NCI-H1417 (cell line): ENCODE measurements at places on chromosomes 2 and 18.

GRCh38 chr18:75248426-75249174 lies 38.0 kb downstream of the TSHZ1 start:
- DNase-seq = peak; percentile 28

DNA sequence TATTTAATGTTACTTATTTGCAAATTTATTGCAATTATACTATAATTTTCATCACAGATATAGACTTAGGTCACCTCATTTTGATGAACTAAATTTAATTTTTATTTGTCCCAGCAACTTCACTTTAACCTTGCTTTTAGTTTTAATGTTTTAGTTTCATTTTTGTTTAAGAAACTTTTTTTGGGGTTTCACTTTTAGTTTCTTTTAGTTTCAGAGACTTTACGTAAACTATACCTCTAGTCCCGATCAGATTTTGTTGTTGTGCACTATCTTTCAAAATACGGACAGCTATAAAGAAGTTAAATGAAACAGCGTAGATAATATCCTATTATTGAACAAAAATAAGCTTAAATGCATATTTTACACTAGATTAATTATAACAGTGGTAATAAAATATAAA lies 460.5 kb downstream of the ERBB4 start:
- no peak for DNase-seq

DNA sequence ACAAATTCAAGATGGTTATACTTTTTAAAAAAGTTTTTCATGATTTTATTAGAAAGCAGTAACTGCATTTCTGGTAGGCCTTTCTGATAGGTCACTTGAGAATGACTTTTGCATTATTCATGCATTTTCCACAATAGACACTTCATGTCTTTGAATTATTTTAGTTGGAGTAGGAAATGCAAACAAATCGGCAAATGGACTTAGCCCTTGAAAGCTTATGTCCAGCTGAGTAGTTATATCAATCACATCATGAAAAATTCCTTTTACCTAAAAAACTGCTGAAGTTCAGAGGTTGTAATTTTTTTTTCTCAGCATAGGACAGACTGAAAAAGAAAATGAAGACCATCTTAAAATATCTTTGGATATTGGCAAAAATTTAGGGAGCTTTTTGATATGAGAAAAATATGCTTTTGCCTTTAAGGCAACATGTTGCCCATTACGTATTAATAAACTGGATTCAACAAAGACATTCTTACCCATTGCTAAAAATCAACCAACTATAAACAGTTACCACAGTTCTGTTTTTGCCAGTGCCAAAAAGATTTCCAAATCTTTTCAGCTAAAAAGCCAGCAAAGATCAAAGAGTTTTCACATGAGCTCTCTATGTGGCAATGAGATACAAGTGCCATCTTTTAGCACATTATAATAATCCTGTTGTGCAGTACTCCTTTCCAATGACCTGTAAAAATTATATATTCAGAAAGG lies 45.5 kb upstream of the FRZB start:
- DNase-seq = no peak

- no peak for DNase-seq
Observed at GRCh38 chr18:69763002-69763401, 184.7 kb downstream of the CD226 start.

GRCh38 chr18:79828258-79828657 lies 30.5 kb downstream of the KCNG2 start:
- no peak for DNase-seq

GRCh38 chr2:233643128-233643527 lies 6.9 kb downstream of the UGT1A10 start:
- DNase-seq = no peak

DNA sequence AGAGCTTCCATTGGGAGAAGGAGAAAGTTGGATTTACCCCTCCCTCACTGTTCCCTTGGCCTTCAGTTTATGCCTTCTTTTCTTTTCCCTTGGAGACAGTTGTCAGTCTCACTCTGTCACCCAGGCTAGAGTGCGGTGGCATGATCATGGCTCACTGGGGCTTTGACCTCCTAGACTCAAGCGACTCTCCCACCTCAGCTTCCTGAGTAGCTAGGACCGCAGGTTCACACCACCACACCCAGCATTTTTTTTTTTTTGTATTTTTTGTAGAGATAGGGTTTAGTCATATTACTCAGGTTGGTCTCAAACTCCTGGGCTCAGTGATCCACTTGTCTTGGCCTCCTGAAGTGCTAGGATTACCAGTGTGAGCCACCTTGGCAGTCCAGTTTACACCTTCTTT lies 49.9 kb downstream of the SLC9A4 start:
- no peak for DNase-seq

DNA sequence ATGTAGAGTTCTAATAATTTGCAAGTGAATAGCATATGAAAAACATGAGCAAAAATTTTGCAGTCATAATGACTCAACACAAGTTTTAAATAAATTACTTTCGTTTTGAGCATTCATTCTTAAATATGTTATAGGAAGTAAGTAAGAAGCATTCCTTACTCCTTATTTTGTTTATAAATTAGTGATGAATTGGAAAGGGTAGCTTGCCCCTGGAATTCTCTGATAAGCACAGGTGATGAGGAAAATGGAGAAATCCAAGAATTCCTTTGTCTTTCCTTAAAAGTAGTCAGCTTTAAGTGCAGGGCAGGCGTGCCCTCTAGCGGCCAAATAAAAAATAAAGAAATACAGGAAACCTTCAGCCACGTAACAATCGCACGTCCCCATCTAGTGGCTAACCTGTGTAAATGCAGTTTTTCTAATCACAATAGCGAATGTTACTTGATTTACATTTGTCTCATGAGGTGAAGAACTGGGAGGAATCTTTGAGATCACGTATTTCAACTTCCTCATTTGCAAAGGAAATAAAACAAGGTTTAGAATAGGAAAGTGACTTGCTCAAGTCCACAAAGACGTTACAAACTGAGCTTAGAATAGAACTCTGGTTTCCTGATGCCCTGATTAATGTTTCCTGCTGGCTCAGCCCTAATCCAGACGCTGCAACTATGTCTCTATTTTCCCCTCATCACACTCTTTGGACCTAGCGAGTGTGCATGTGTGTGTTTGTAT lies 47.2 kb upstream of the ZNG1B start:
- no peak for DNase-seq

- no peak for DNase-seq
Observed at GRCh38 chr18:12308386-12309100, 502 bp downstream of the TUBB6 start.

- DNase-seq = no peak
Observed at GRCh38 chr2:82128051-82128450, 1823.5 kb upstream of the LRRTM1 start.

DNA sequence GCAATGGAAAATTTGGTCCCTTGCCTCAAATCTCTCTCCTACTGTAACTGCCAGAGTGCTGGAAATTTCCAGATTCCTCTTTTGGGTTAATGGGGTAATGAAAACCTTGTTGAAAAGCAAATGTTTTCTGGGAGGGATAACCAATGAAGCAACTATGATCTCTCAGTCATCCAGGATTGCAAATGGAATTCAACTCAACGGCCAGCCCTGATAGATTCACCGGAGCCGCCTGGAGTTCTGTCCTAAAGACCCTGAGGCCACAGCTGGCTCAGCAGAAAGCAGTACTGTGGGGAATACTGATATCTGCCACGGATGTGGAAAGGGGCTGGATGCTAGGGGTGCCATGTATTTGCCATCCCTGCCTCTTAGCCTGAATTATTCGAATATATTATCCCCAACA lies 167.8 kb downstream of the NRP2 start:
- no peak for DNase-seq

DNA sequence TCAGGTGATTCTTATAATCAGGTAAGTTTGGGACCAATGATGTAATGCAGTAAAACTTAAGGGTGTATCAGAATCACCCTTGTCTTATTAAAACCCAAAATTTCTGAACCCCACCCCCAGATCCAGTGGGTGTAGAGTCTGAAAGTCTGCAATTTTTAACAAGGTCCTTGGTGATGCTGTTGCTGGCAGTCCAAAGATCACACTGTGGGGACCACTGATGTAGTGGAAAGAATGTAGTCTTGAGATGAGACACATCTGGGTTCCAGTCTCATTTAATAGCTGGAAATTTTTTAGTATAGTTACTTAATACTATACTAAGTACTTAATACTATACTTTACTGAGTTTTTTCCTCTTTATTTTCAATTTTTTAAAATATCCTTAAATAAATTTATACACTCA lies 258.4 kb downstream of the PLCL1 start:
- DNase-seq = no peak

GRCh38 chr18:56977309-56977708 lies 169.6 kb upstream of the BOD1L2 start:
- DNase-seq = peak; percentile 52

DNA sequence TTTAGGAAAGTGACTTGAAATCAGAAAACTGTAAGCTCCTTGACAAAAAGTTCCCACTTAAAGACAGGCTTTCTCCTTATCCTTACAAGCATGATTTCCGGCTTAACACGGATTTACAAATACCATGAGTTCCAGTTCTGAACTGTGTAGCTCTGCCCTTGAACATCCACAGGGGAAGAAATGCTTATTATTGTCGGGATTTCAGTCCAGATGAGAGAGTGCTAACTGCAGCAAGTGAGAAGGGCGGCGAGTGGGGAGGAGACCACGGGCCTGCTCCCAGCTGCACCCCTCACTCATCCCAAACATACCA lies 73.1 kb downstream of the LRRC30 start:
- DNase-seq = no peak

DNA sequence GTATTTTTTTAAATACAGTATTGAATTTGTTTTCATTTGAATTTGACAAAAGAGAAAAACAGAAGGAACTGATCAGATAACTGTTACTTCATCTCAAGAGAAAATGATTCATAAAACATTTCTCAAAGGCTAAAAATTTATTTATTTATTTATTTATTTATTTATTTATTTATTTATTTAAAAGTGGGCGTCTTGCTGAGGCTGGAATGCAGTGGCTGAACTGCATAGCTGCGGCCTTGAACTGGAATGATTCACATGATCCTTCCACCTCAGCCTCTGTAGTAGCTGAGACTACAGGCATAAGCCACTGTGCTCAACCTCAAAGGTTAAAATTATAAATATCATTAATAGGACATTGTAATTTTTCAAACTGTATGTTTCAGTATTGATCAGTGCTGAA lies 4.5 kb upstream of the PUM2 start:
- no peak for DNase-seq

DNA sequence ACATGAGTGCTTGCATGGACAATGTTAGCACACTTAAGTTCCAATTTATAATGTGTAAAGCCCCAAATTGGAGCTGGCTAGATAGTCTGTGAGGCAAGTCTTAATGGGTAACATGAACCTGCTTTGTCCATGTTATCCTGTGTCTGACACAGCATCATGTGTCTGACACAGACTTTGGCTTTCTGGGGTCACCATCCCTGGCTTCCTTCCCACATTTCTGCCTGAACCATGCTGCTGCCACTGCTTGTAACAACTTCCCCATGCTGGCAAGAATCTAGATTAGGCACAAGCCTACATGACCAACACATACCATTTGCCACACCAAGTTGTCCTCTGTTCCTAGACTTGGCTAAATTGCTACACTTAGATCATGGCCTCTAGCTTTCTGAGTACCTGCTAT lies 49.8 kb upstream of the ZBTB7C start:
- DNase-seq = no peak

DNA sequence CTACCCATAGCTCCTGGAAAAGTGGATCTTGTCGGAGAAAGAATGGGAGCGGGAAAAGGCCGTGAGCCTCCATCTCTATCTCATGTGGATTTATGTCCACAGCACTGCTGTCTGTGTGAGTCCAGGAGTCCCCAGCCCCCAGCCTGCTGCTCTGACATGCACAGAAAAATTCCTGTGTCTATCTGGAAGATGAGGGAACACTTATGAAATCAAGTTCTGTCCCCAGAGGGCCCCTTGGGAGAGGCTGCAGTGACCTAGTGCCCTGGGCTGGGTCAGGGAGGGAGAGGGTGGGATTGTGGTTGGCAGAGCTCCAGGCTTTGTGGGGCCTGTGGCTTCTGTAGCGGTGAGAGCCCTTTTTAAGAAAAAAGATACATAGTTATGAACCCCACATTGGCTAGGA lies 37.6 kb downstream of the HJURP start:
- no peak for DNase-seq

DNA sequence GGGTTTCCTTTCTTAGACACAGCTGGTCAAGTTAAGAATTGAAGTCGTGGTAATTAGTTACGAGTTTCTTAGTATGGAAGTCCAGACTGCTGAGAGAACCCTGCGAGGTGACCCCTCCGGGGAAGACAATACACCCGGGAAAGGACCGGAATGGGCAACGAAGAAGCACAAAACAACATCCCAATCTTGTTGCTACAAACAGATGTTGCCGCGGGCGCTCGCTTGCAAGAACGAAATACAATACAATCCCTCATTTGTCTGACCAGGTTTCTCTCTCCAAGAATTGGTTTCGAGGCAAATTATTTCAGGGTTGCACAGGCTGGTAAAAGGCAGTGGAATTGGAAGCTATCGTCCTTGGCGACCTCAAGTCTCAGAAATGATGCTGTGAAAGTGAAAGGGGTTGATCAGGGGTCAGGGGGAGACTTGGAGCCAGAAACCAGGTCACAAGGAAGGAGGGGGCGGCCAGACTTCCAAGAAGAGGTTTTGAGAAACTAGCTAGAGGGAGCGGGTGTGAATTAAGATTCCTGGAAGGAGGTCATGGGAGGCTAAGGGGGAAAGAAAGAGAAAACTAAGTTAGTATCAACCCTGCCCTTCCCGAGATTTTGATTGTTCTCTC lies 401.9 kb downstream of the HRH4 start:
- DNase-seq = no peak

- DNase-seq = peak; percentile 82
Observed at GRCh38 chr2:67232936-67233335, 164.2 kb upstream of the ETAA1 start.

DNA sequence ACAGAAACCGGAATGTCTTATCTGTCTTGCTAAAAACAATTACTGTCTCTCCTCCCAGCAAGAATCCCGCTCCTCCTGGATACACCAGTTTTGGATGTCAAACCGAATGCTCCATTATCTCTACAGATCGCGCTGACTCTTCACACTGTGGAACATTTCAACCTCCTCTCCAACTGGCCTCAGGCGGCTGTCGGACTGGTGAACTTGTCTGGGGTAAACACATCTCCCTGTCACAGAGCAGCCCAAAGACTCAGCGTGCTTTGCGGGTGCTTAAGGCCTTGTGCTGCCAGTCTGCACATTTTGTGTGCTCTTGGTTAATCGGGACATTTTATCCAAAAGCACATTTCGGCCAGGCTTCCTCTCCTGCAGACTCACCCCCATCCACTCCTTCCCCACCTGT lies 173.1 kb downstream of the ICOS start:
- no peak for DNase-seq

DNA sequence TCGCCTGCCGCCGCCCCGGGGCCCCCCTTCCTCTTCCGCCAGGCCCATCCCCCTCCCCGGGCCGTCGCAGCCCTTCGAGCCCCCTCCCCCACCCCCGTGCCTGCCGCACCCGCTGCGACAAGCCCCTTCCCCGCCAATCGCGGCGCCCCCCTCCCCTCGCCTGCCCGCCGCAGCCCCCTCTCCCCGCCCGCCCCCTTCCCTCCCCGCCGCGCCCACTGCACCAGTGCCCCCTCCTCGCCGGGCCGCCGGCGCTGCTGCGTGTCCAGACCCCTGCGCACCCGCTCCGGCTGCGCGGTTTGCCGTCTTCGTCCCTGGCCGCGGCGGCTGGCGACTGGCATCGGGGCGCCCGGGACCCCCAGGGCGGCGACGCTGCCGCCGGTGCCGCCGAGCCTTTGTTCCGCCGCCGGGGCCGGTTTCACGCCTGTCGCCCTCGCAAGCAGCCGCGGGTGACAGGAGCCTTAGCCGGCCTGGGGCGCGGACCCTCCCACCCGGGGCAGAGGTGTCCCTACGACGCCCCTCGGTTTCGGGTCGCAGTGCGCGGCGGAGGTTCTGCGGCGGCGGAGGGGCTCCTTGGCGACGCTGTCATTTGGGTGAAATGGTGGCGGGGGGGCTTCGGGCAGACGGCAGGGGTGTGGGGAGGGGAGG lies 18.1 kb downstream of the GPC1 start:
- no peak for DNase-seq
